ENCODE measurements at places on chromosomes 12 and 14.

- no peak for DNase-seq
Measured at GRCh38 chr14:90742729-90743128, 73.5 kb downstream of the TTC7B start.

GRCh38 chr14:24710403-24711112 is 76.6 kb upstream of the GZMB start:
- DNase-seq, result peak; percentile 33

- DNase-seq, result no peak
Measured at GRCh38 chr12:28079539-28079938, 107.0 kb upstream of the PTHLH start.

DNA sequence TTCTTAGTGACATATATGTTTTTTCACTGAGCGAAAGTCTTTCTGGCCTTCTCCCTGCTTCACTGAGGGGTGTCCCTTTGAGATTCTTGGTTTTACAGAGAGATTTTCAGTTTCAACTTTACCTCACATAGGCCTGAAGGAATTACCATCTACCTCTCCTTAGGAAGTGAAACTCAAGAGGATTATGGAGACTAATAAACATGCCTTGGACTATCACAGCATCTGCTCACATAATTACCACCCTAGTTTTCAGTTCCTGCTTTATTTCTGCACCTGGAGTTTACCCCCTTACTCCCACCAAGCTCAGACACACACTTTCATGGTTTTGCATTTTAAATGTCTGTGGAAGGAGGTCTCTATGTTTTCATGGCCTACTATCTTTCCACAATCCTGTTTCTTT is 118.3 kb upstream of the SCAF11 start:
- DNase-seq, result no peak

GRCh38 chr14:26328791-26329190 is 269.0 kb downstream of the NOVA1 start:
- DNase-seq, result no peak

DNA sequence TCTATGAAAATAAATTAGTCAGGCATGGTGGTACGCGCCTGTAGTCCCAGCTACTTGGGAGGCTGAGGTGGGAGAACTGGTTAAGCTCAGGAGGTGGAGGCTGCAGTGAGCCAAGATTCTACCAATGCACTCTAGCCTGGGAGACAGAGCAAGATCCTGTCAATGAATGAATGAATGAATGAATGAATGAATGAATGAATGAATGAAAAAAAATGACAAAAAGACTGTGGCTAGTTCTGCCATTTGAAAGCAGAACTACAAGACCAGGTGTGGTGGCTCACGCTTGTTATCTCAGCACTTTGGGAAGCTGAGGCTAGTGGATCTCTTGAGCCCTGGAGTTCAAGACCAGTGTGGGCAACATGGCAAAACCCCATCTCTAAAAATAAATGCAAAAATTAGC is 32.2 kb upstream of the NPFF start:
- DNase-seq, result no peak

- DNase-seq, result no peak
Measured at GRCh38 chr14:96987086-96987474, 189.9 kb downstream of the VRK1 start.

GRCh38 chr12:6114476-6114870 is 10.0 kb downstream of the VWF start:
- no peak for DNase-seq

DNA sequence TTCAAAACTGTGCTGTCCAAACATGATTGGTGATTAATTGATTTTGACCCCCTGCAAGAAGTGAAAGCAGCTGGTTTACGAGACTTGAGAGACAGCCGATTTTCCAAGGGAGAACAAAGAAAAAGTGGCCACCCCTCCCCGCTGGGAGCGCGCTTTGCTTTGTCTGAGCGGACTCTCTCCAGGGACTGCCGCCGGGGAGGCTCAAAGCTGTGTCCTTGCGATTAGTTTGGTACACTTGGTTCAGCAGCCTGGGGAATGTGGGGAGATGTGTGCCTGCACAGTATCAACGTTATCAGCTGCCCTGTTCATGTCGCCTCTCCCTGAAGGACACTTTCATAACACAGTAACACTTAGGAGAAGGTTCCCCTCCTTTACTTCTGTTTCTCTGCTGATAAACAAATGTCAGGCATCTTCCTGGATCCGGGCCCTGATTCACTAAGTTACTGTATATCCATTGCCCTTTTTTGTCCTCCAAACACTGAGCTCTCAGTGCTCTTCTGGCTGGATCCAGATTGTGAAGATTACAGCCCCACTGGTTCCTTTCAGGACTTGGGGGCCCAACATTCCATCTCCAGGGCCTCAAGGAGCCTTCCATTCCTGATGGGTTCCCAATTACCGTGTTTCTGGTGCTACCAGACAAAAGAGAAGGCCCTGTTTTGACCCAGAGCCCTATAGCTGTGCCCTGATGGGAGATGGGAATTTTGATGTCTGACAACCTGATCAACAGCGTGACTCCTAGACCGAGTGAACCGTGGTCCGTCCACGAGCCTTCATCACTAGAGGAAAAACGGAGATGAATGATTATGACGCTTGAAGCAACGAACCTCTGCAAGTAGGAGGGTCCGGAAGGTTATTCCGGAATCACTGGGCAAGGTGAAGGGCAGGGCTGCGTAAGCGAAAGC is 31.7 kb upstream of the TUBA1C start:
- DNase-seq, result no peak

DNA sequence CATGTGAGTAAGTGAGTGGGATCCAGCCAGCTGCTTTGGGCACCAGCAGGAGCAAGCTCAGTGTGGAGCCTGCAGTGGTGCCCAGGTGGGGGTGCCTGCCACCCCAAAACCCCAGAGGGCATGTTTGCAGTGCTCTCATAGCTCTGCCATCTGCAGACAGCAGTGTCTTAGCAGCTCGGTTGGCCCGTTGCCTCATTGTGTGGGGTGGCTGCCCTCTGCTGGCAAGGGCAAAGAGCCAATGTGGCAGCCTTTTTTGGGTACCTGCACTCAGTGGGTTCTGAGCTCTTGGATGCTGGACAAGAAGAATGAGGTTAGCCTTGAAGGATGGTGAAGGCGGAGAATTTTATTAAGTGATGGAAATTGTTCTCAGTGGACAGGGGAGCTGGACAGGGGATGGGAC is 52.3 kb downstream of the NEUROD4 start:
- DNase-seq, result no peak

DNA sequence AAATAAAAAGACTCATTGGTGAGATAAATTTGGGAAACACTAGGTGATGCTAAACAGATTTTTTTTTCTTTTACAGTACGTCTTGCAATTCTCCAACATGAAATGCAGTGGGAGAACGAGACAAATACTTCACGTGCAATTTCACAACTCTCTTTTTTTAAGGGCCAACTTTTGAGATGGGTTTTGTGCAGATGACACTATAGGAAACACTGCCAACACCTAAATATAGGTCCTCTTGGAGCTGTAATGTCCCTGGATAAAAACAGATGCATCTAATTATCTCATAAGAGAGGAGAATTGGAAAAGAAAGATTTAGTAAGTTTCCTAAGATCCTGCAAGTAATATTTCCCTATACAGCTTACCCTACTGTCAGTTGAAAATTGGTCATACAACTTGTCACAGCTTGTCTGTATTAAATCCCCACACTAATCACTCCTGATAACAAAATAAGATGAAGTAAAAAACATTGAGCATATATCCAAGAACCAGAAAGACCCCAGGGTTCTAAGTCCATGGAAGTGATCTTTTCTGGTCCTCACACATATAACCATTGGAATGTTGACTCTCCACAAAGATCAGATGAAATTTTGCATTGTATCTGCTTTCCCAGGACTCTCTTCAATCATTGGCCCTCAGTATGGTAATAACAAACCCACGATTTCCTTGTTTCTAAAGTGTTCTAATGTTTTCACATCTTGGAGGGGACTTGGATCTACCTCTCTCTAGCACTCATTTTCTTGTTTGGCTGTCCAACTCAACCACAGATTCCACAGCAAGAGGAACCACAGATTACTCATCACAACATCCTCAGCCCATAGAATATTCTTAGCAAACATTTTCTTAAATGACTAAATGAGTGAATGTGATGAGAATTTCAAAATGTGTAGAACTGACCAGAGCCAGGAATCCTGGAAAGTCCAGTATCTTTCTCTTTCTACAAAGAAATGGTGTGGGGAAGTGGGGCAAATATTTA is 769.4 kb upstream of the USP15 start:
- DNase-seq, result no peak

- no peak for DNase-seq
Measured at GRCh38 chr12:20453756-20454310, 85.5 kb downstream of the PDE3A start.

DNA sequence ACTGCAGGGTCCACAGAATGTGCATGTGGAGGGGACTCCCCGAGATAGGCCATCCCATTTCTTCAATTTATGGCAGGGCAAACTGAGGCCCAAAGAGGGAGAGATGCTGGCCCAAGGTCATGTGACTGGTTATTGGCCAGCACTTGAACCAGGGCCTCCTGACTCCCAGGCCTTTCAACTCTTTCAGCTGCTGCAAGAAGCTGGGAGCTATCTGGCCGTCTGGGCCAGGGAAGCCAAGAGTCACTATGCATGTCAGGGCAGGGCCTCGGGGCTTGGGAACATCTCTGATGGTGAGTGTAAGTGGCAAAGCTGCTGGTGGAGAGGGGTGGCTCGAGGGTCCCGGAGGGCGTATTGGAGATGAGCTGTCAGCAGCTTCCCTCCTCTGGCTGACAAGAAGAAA is 9.5 kb upstream of the LTBP2 start:
- DNase-seq, result no peak

- no peak for DNase-seq
Measured at GRCh38 chr12:91482231-91482630, 299.6 kb upstream of the DCN start.

DNA sequence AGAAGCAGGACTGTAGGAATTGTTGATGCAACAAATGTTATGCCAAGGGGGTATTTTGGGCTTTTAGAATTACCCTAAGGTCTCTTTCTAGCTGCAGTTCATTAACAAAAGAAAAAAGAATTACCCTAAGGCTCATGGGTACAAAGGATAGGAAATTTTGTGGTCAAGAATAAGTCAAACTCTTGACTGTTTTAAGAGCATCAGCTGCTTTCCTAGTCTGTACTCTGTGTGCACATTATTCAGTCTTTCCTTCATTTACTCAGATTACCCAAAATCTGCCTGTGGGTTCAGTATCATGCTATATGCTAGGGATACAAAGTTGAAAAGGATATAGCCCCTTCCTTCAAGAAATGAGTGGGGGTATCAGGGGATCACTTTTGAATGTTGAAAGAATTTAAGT is 36.5 kb upstream of the CCDC88C start:
- DNase-seq, result no peak

- DNase-seq, result no peak
Measured at GRCh38 chr14:64707661-64708060, 3.4 kb downstream of the PLEKHG3 start.

DNA sequence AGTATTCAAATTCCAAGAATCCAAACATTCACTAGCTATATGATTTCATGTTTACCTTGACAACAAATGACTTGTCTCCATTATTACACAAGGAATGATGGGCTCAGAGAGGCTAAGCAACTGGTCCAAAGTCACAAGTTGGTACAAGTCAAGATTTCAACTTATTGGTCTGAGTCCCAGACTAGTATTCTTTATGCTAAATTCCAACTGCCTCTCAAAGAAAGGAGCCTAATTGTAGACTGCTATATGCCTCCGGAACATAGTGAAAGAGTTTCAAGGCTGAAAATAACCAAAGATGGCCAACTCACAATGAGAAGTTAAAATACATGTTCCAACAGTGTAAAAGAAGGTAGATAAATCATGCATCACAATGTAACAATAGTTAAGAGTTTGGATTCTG is 7.5 kb downstream of the BTG1 start:
- DNase-seq, result no peak

GRCh38 chr14:54582334-54582733 is 15.4 kb downstream of the SAMD4A start:
- DNase-seq, result no peak

DNA sequence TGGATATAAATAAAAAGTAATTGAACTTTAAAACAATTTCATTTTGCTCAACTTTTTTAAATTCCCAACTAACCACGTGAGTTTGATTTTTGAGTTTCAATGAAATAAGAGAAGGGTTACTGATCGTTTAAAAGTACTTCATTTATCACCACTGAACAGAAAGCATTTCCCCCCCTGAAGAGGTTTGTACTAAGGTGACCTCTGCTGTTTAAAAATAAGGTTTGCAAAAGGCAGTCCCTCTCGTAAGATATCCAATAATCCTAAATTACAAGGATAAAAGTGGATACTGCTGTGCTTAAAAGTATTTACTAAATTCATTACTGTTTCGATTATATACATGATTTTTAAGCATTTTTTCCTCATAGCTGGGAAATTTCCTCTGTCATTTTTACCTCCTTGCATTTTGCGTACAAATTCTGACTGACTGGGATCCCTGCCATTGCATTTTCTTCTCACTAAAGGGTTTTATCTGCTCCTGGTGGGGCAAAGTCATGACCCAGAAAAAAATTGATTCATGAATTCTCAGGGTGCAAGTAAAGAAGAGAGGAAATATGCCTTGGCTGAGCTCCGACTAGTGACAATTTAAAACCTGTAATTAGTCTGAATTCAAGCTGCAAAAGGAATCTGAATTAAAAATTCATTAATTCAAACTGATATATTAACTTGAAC is 463.8 kb downstream of the PRKD1 start:
- no peak for DNase-seq

DNA sequence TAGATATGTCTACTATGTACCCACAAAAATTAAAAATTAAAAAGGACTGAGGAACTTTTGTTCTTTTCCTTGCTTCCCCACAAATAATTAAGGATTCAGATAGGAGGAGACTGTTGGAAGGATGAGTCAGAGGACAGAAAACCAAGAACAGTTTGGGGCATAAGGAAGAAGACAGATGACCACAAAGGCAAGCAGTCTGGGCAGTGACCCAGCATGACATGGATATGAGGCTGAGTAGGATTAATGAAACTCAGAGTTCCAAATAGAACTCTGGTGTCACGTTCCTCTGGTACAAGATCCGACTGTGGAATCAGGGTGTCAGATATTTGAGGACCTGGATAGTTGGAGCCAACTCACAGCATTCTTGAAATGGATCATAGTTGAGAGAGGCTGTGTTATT is 89.3 kb upstream of the SLC38A4 start:
- peak; percentile 85 for DNase-seq

- no peak for DNase-seq
Measured at GRCh38 chr12:24922090-24922489, 26.8 kb downstream of the BCAT1 start.

GRCh38 chr14:78142998-78143397 is 27.2 kb upstream of the NRXN3 start:
- DNase-seq, result no peak

- DNase-seq, result no peak
Measured at GRCh38 chr12:65086236-65086635, 34.9 kb downstream of the WIF1 start.

GRCh38 chr12:104958805-104959334 is 780 bp upstream of the SLC41A2 start:
- DNase-seq, result no peak

GRCh38 chr12:25074954-25075353 is 120.0 kb downstream of the DNAI7 start:
- DNase-seq, result no peak
